ENCODE measurements at places on chromosomes 4 and X.

GRCh38 chr4:102759831-102760644 lies 730 bp downstream of the MANBA start:
- no peak for DNase-seq

DNA sequence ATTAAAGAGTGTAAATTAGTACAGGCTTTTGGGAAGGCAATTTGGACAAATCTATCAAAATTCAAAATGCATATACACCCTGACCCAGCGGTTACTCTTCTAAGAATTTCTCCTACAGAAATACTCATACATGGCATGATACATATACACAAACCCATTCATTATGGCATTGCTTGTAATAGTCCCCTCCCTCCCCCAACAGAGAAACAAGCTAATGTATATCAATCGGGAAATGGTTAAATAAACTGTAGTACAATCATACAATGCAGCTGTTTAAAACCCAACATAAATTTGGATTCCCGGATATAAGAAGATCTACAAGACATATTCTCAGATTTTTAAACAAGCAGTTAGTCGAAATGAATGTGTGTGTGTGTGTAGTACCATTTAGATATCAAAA lies 808 bp downstream of the HUWE1 start:
- no peak for DNase-seq

GRCh38 chr4:89316931-89317366 lies 9.3 kb upstream of the GPRIN3 start:
- DNase-seq: no peak

- no peak for DNase-seq
These were observed 372.1 kb downstream of the OPHN1 start for GRCh38 chrX:68061206-68061535.

DNA sequence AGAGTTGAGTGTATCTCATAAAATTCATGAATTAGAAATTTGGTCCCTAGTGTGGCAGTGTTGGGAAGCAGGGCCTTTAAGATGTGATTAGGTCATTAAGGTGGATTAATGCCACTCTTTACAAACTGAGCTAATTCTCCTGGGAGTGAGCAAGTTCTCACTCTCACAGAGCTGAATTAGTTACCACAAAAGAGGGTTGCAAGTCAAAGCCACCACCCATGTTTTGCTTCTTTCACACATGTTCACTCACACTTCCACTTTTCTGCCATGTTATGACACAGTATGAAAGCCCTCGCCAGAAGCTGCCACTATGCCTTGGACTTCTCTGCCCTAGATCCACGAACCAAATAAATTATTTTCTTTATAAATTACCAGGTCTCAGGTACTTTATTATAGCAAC lies 332.1 kb downstream of the ARAP2 start:
- DNase-seq: no peak

DNA sequence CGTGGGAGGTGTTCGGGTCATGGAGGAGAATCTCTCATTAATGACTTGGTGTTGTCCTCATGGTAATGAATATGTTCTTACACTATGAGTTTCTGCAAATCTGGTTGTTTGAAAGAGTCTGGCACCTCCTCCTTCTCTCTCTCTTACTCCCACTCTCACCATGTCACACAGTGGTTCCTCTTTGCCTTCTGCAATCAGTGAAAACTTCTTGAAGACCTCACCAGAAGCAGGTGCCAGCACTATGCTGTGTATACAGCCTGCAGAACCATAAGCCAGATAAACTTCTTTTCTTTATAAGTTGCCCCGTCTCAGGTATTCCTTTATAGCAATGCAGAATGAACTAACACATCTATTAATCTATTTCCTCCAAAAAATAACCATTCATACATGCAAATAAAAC lies 275.0 kb downstream of the ANTXR2 start:
- DNase-seq: no peak

DNA sequence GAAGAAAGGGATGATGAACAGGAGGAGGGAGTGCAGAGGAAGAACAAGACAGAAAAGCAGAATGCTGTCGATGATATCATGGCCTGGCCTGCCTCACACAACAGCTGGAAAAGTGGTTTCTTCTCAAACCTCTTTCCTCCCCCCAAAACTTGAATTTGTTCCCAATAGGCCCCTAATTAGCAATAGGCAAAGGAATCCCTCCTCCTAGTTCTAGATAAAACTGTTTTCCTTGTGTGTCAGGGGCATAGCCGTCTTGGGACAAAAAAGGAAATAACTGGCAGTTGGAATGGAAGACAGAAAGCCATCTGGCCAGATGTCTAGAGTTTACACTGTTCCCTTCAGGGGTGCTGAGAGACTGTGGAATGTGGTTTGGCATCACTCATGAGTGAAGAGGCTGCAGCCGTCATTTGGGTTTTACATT lies 177.8 kb upstream of the C1QTNF7 start:
- no peak for DNase-seq

DNA sequence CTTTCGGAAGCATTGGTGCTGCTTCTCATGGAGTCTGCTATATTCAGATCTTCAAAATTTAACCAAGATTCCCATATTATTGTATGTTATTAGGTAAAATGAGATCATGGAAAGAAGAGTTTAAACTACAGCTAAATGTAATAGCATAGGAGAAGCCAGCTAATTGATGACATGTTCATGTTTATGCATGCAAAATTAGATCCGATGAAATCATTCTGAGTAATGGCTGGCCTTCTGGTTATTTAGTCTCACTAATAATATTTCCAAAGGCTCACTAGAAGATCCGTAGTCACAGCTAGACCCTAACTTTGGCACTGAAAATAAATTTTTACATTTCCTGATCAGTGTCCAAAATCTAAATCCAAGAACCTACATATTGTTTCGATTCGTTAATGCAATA lies 19.8 kb upstream of the PHKA2 start:
- DNase-seq: no peak

DNA sequence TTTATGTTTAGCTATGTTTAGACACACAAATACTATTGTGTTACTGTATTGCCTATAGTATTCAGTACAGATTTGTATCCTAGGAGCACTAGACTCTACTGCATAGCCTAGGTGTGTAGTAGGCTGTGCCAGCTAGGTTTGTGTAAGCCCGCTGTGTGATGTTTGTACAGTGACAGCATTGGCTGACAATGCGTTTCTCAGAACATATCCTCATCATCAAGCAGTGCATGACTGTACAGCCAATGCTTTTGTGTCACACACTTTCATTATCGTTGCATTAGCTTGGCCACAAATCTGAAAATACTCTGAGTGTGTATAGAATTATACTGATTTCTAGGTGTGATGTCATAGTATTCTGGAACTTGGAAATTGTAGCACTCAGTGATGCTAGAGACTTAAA lies 63.4 kb downstream of the CLDN34 start:
- DNase-seq: no peak

DNA sequence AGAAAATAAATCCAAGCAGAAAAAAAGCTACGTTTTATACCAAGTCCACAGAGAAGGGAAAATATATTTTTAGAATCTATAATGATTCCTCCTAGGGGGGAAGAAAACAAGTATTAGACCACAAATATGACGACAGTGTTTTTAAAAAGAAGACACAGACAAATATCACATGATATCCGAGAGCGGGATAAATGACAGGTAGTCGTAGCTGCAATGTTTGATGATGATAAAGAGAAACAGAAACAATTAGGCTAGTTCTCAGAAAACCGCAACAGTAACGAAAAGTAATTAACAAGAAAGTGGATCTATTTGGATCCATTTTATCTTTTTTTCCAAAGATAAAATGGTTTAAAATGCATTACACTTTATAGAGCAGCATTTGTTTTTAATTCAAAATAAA lies 918 bp downstream of the HAUS3 start:
- DNase-seq: no peak

- no peak for DNase-seq
These were observed 15.3 kb downstream of the GPC3 start for GRCh38 chrX:133970076-133970475.

DNA sequence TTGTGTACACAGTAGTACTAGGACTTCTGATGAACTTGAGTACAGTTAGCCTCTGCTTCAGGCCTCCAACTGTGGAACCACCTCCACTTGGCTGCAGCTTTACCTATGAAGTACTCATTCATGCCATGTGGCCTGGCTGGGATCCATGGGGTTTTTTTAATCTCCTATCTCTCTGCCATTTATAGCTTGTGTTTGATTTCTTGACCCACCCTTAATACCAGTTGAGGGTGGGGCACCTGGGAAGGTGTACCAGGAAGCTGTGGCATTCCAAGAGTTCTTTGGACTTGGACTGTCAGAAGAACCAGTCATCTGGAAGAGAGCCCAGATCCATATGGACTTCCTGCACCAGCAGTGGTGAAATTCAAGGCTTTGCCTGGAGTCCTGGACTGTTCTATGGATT lies 230.1 kb downstream of the SHROOM3 start:
- DNase-seq: no peak

DNA sequence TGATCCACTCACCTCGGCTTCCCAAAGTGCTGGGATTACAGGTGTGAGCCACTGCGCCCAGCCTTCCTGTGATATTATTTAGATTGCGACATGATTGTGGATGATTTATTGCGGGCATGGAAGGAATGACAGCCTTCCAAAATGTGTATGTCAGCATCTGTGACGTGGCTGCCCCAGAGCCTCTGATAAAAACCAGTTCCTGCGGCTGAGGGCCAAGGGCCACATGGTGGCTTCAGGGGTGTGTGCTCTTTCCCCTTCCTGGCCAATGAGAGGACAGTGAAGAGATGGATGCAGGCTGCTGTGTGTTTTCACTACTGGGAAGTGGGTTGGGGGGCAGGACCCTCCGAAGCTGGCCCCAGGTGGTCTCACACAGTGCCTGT lies 57.4 kb upstream of the HGFAC start:
- no peak for DNase-seq

DNA sequence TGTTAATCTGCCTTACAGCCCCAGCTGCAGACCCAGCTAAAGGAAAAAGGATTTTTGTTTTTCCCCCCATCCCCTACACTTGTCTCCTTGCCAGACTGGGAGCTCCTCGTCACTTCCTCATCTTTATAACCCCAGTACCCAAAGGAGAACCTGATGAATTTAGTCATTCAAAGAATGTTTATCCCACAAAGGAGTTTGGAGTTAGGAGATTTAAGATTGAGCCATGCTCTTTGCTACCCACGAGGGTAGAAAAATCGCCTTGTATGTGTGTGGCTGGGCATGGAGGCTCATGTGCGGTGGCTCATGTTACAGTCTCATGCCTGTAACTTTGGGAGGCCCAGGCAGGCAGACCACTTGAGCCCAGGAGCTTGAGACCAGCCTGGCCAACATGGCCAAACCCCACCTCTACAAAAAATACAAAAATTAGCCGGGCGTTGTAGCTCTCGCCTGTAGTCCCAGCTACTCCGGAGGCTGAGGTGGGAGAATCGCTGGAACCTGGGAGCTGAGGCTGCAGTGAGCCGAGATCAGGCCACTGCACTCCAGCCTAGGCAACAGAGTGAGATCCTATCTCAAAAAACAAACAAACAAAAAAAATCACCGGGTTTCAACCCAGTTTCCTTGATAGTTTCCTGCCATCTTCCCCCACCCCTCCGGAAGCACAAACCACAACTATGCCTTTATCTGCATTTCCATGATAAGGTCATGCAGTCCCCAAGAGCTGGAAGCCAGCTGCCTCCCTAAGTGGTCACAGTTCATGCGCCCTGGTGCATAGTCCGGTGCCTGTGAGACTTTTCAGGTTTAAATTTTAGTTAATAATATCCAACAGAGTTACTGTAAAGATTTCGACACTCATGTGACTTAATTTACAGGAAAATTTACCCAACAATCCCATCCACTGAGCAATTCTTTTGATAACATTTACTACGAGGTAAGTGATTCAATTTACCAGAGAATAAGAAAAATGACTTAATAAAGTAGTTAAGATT lies 1.5 kb downstream of the CFAP97 start:
- no peak for DNase-seq

- no peak for DNase-seq
These were observed 27.9 kb downstream of the CAMK2D start for GRCh38 chr4:113733685-113734084.
